Amniotic stem cell (primary cell): ENCODE measurements at places on chromosomes 2 and 18.
A peak's percentile ranks its signal among the peaks of the same experiment; 100 is the strongest.

DNA sequence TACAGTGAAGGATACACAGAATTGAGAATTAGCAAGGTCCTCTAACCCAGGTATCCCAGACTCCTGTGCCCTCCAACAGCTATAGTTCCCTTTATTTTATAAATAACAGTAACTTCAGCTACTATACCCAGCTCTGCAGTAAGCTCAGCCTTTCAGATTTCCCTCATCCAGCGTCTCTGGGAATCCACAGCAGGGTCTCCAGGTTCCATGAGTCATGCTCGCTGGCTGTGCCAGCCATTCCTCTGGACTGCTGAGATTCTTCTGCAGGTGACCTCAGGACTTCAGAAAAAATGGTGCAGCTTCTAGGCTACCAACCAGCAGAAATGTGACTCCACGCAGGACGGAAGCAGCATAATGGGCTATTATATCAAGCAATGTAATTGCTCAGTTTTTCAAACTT lies 419.3 kb downstream of the ZNF516 start:
- no peak for DNase-seq

GRCh38 chr2:175844169-175844568 lies 157.9 kb downstream of the LNPK start:
- peak; percentile 44 for DNase-seq

- no peak for DNase-seq
Observed at GRCh38 chr2:39468579-39469451, 31.7 kb upstream of the MAP4K3 start.

- peak; percentile 30 for DNase-seq
Observed at GRCh38 chr2:235779444-235779896, 285.6 kb downstream of the AGAP1 start.

DNA sequence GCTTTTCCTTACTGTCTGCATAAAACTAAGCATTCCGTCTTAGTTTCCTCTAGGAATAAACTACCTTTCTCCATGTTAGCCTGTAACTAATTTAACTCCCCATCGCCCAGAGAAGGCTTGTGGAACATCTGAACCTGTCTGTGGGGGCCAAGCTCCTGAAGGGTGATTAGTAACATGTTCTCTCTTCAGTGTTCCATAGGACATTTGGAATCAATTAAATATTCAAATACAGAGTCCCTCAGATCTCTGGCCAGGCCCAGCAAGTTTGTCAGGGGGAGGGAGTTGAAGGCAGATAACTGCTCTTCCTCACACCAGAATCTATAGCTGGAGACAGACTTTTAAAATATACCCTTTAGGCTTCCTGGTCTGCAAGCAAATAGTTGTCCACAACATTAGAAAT lies 8.8 kb downstream of the RDH14 start:
- no peak for DNase-seq

- no peak for DNase-seq
Observed at GRCh38 chr2:39416140-39416539, 20.9 kb downstream of the MAP4K3 start.

DNA sequence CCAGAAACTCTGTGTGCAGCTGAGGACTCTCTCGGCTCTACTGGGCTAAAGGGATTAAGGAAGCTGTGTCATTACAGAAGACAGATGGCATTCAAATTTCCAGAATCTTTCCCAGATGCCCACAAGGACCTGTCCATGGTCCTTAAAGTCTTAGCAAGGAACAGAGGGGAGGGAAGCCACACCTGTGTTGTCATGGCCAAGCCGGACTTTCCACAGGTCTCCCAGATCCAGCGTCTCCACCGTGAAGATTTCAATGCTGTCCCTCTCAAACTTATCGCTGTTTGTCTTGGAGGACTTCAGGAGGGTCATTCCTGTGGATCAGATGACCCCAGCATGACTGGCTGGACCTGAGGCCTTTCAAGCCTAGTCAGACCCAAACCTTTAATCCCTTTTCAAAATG lies 114.5 kb downstream of the LOXHD1 start:
- no peak for DNase-seq

DNA sequence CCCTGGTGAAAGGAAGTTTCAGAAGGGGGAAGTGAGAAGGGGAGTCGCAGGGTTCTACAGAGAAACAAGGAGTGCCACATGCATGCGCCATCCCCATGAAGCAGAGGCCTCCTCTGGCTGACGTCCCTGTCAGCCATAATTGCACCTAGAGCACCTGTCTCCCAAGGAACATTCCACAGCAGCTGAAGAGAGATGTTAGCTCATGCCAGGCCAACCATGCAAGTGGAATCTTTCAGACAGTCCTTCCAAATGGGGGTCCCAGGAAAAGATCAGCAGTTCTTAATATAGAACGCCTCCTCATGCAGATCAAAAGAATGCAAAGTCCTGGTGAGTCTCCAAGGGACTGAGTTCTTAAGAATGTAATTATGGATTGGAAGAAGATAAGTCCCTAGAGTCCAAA lies 29.6 kb downstream of the MRO start:
- no peak for DNase-seq

DNA sequence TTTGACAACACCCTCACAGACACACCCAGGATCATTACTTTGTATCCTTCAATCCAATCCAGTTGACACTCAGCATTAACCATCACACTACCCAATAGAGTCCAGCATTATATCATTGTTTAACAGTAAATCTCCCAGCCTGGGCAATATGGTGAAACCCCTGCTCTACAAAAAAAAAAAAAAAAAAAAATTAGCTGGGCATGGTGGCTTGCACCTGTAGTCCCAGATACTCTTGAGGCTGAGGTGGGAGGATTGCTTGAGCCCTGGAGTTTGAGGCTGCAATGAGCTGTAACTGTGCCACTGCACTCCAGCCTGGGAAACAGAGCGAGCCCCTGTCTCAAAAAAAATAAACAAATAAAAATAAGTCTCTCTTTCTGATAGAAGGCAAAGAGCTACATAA lies 304.0 kb downstream of the STK39 start:
- DNase-seq: no peak

DNA sequence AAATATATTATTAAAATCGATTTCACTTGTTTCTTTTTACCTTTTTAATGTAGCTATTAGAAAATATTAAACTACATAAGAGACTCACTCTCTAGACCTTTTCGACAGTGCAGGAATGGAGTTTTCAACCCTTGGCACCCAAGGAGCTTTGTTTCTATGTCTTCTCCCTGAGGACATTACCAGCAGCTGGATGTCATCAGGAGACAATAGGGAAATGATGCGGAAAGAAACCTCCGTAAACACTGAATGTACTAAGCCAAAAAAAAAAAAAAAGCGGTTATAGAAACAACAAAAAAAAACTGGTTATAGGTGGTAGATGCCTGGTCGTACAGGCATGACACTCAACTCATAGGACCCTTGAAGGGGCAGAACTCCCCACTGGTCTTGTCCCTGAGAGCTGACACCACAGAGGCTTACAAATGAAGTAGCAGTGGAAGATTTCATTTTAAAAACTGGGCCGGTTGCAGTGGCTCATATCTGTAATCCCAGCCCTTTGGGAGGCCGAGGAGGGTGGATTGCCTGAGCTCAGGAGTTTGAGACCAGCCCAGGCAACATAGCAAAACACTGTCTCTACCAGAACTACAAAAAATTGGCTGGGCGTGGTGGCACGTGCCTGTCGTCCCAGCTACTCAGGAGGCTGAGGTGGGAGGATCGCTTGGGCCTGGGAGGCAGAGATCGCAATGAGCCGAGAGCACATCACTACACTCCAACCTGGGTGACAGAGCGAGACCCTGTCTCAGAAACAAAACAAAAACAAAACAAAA lies 23.8 kb downstream of the THAP4 start:
- no peak for DNase-seq

- no peak for DNase-seq
Observed at GRCh38 chr2:217805668-217806481, 196.9 kb downstream of the TNS1 start.

GRCh38 chr2:206260188-206261012 lies 14.1 kb upstream of the ZDBF2 start:
- no peak for DNase-seq

- DNase-seq: no peak
Observed at GRCh38 chr2:96952976-96953610, 33.3 kb downstream of the FAM178B start.

DNA sequence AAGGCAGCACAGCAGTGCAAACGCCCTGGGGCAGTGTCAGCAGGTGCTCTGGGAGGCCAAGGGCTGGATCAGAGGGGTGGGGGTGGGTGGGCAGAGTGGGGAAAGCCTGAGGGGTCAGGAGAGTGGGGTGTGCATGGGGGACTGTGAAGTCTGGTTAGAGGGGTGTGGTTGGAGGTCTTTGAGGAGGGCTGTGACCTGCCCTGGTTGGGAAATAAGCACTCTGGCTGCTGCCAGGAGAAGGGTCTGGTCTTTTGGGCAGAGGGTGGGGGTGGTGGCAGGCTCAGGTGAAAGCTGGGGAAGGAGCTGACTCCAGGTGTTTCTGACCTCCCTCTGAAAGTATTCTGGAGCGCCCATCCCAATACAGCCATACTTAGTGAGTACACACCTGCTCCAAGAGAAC lies 4.2 kb downstream of the ALPI start:
- DNase-seq: no peak

GRCh38 chr2:239957681-239958472 lies 67.3 kb downstream of the NDUFA10 start:
- no peak for DNase-seq

DNA sequence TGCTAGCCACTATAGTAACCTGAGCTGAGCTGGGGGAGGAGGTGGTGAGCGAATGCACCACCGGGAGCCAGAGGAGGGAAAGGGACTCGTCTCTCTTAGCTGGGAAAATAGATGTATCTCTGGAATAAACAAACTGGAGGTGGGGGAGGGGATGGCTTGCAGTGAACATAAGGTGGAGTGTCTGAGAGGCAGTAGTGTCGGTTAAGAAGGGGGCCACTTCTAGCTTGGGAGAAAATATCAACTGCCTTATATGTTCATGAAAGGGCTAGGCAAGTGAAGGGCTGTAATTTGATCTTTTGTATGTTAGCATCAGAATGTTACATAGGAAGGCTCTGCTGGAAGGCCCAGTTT lies 2.2 kb downstream of the SETBP1 start:
- no peak for DNase-seq

GRCh38 chr2:25674077-25674362 lies 643 bp upstream of the DTNB start:
- no peak for DNase-seq

DNA sequence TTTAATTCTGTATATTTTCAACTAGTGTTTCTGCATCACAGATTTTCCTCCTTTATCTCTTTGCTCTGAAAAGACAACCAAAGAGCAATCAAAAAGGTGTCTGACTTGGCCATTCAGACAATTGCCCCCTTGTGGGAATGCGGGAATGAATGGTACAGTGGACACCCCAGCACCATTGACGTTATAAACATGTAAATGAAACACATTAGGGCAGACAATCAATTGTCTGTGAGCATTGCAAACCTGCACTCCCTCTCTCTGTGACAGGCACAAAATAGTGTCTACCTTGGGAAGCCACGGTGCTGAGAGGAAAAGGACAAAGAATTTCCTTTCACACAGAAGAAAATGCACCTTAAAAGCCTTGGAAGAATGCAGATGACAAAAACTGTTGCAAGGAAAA lies 8.0 kb downstream of the ZEB2 start:
- no peak for DNase-seq

DNA sequence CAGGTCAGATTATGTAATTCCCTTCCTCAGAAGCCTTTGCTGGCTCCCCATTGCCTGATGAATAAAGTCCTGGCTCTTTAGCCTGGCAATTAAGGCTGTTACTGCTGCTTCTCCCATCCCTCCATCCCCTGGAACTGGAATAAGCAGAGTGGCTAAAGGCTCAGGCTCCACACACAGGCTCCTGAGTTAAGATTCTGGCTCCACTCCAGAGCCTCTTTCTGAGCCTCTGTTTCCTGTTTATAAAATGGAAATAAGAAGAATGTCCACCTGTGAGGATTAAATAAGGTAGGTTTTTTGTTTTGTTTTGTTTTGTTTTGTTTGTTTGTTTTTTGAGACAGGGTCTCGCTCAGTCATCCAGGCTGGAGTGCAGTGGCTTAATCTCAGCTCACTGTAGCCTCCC lies 50.0 kb downstream of the ZFP36L2 start:
- no peak for DNase-seq

DNA sequence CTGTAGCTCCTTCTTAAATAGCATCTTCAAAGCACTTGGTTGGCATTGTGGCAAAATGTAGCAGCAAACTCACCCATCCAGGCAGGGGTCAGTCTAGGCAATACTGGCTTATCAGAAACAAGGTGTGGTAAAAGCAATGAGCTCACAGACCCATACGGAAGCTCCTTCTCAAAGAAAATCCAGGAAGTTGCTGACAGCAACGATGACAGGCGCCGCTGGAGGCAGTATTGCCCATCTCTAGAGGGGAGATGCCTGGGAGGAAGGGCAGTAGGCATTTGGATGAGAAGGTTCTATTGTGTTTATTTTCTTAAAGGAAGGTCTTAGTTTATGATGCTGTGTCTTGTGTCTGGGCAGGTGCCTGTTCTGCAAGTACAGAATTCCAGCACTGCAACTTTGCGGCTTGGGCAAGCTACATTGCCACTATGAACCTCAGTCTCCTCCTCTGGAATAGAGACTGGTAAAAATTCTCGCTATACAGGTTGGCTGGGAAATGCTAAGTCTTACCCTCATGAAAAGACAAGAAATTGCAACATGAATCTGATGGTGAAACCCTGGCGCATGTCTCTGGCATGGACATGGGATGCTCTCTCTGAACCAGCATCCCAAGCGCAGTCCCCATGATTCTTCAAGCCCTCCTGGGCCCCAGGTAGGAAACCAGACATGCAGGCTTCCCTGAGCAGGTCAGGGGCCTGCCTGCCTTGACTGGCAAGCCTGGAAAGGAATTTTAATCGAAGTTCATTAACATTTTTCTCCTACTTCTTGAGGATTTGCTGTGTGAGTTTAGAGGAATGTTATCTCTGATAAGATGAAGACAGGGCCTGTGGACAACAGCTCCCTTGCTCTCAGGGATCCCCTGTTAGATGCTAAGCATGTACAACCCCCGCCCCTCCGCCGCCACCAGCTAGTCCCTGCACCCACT lies 156.0 kb downstream of the TFCP2L1 start:
- DNase-seq: no peak

GRCh38 chr18:28108254-28108653 lies 68.7 kb downstream of the CDH2 start:
- no peak for DNase-seq

DNA sequence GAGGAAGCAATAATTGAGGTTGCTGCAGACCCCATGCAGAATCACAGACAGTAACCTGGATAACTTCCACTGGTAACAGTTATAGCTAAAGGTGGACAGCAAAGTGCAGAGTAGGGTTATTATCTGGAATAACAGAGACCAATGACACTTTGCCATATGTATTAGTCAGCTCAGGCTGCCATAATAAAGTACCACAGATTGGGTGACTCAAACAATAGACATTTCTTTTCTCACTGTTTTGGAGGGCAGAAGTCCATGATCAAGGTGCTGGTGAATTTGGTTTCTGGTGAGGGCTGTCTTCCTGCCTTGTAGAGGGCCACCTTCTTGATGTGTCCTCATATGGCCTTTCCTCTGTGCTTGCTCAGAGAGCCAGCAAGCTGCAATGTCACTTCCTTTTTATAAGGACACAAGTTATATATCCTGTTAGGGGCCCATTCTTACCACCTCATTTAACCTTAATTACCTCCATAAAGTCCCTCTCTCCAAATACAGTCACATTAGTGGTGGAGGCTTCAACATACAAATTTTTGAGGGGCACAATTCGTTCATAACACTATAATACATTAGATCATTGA lies 191.0 kb upstream of the LRP1B start:
- DNase-seq: no peak

- no peak for DNase-seq
Observed at GRCh38 chr2:218812861-218813260, 18.7 kb downstream of the PRKAG3 start.

- peak; percentile 3 for DNase-seq
Observed at GRCh38 chr2:163657281-163657656, 78.5 kb downstream of the FIGN start.
